ENCODE measurements at places on chromosomes 1 and 21.

GRCh38 chr1:197269053-197269452 is 1.0 kb downstream of the CRB1 start:
- no peak for DNase-seq

GRCh38 chr21:41929248-41929647 is 24.6 kb downstream of the C2CD2 start:
- no peak for DNase-seq

DNA sequence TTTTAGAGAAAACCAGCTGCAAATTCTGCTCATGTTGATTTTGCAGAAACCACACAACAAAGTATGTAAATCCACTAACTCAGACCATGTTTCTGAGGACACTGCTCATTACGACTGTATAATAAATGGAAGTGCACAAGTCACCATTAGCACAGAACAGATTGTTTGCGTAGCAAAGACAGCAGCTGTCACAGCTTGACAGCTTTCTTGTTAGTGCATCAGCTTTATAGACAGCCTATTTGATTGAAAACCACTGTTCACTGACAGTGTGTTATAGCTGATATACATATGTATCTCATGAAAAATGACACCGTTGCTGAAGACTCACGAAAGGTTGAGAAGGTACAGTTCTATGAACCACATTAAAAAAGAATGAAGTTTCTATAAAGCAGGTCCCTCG is 560.2 kb upstream of the ZRANB2 start:
- DNase-seq = no peak

GRCh38 chr1:25433389-25434186 is 2.9 kb downstream of the MACO1 start:
- peak; percentile 10 for DNase-seq

DNA sequence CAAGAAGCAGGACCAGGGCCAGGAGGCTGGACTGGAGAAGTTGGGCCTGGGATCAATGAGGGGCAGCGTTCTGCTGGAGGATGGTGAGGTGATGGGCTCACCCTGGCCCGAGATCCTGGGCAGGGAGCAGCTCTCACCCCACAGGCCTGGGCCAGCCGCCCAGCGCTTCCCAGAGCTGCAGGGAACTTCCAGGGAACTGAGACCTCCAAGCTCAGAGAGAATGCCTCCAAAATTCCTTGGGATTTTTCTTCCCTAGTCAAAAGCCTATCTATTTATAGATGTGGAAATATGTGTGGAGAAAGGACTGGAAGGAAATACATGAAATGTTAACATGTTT is 121.2 kb downstream of the SPSB1 start:
- peak; percentile 55 for DNase-seq

GRCh38 chr1:228664399-228664914 is 70.8 kb upstream of the RHOU start:
- peak; percentile 66 for DNase-seq

GRCh38 chr1:48093147-48093546 is 96.0 kb upstream of the TRABD2B start:
- DNase-seq = no peak

GRCh38 chr1:2137257-2138121 is 57.1 kb downstream of the FAAP20 start:
- no peak for DNase-seq

- DNase-seq = no peak
These were observed 144.2 kb downstream of the VAV3 start for GRCh38 chr1:107820801-107821200.

Data from AG08396 (cell line).